ENCODE measurements at places on chromosomes 1 and 21.

DNA sequence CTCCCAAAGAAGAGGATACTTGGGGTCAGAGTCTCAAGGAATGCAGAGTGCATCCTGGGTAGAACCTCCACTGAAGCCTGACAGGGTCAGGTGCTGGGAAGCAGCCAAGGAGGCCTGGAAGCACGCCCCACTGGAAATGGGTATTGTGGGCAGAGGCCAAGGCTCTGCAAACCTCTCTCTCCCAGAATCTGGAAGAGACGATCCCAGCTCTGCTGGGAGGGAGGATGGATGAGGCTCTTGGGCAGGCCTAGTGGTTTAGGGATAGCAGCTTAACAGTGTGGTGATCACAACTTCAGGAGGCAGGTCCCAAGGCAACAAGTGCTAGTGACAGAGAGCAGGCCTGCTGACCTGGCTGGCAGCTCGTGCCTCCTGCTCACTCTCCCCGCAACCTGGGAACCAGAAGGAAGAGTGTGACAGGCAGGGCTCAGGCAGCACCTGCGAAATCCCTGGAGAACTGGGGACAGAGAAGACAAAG is 641.0 kb downstream of the PLPP3 start:
- no peak for DNase-seq

- DNase-seq: no peak
Observed at GRCh38 chr1:154219541-154219940, 1.2 kb upstream of the UBAP2L start.

DNA sequence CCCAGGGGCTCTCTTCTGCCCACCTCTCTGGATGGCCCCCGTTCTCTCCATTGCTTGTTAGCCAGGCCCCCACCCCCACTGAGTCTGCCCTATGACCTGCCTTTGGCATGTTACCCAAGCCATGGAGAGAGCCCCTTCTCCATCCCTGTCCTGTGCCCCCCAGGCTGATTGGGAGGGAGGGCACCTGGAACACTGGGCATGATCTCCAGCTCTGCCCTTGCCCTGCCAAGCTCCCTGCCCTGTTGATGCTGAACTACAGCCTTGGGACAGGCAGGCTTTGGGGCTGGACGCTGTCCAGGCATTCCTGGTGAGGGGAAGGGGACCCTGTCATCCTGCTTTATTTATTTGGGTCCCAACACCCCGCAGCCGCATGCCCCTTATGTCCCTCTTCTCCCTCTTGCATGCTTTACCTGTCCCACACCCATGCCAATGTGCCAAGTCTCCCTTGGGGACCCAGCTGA is 10.7 kb downstream of the TRIM46 start:
- no peak for DNase-seq

DNA sequence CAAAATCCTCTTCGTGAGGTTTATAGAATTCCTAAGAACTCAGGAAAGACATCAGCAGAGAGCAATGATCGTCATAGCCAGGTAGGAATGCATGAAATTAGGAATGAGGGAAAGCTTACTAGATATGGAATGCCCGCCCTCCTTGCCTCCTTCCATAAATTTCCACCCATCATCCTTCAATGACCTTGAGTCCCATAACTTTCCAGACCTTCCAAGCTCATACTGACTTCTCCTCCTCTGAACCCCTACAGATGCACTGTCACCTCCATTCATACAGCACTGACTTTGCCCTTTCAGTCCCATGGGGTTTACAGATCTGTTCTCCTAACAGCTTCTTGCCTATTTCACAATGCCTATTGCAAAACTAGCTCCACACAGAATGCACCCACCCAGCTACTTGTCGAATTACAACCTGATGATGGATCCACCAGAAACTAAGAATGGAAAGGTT is 23.8 kb upstream of the PPP1R15B start:
- DNase-seq: no peak

DNA sequence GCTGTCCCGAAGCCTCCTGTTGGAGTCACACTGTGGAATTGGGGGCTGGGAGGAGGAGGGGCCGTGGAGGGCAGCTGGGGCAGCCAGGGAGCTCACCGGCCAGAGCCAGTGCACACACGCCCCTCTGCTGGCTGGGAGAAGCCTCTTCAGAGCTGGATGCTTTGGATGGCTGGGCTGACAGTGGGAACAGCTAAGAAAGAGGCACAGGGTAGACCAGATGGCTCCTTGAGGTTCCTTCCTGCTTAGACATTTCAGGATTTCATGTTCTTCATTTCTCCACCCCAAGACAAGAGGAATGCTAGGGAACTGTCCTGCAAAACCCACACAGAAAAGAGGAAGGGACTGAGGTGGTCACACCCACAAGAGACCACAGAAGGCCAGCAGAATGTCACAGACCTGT is 254.8 kb upstream of the VAMP3 start:
- DNase-seq: no peak

DNA sequence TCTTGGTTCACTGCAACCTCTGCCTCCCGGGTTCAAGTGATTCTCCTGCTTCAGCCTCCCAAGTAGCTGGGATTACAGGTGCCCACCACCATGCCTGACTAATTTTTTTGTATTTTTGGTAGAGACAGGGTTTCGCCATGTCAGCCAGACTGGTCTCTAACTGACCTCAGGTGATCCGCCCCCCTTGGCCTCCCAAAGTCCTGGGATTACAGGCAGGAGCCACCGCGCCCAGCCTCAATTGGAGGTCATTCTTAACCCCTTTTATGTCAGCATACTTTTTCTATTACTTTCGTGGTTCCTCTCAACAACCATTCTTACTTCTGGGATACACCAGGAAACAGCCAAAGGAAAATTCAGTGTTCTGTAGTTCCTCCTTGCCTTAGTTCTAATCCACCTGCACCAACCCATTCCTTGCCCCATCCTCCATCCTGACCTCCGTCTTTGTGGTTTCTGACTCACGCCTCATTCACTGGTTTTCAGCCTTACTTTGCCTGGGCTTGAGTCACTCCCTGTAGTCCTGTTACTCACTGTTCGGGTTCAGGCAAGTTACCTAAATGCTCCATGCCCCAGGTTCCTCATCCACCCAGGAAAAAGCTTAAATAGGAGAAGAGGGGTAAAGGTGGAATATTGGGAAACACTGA is 12.9 kb upstream of the BCL10 start:
- DNase-seq: no peak

DNA sequence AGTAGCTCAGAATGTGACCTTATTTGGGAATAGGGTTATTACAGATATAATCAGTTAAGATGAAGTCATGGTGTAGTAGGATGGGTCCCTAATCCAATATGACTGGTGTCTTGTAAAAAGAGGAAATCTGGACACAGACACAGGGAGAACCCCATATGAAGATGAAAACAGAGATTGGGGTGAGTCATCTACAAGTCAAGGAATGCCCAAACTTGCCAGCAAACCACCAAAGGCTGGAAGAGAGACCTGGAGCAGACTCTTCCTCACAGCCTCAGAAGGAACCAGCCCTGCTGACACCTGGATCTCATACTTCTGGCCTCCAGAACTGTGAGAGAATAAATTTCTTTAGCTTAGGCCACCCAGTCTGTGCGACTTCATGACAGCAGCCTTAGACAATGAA is 29.9 kb downstream of the KRTAP19-8 start:
- DNase-seq: no peak

DNA sequence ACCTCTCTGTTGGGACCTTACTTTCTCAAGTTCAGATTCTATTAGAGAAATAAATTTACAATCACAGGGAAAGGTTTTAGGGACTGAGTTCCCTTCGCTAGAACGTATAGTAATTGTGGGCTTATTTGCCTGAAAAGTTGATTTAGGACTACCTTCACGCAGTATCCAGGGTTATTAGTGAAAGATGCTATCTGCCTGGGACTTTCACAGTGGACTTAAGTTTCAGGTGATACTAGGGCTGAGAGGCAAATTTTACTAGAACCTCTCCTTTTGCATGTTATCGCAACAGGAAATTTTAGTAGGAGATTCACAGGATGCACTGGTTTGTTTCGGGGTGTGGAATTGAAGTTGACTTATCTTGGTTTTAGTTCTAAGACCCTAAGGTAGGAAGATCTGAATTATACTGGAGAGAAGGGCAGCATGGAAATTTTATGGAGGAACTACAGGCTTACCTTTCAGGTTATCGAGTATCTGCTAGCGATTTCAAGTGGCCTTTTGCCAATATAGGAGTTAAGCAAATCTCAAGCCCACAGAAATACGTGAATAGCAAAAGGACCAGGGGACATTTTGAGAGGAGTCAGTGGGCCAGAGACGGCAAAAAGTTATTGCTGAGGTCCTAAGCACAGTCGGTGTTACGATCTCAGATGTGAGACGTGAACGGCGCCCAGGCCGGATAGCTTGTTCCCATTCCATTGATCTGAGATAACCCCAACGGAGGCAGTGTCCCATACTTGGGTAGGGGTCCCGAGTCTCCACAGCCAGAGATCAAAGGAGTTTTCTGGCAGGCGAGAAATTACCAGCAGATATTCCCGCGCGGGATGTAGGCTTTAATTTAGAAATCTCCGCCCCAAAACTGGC is 723 bp upstream of the GNAI3 start:
- DNase-seq: no peak

DNA sequence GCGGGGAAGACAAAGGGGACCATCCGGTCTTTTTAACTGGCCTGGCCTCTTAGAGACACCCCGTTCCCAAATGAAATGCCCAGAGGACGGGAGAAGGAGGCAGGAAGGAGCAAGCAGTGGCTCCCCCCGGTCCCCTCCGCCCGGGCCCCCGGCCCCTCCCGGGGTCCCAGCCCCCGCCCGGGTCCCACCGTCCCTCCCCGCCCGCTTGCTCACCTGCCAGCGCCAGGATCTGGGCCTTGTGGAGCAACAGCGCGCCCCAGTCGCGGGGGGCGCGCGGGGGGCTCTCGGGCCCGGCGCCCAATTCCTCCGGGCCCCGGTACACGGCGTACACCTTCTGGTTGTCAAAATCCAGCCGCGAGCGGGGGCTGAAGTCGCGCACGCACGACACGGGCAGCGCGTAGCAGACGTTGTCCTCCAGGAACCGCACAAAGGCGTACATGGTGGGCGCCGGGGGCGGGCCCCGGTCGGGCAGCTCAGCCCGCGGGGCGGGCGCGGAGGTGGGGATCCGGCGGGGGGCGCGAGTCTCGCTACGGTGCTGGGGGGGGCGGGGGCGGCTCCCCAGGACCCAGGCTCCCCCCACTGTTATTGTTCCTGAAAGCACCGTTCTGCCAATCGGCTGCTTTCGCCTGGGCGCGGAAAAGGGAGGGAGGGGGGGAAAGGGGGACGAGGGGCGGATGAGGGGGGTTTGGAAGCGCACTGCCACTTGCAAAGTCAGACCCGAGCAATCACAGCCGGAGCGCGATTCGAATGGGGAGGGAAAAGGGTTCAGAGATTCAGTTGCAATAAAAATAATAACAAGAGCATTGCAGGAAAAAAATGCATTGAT is at the start of gene BEND5:
TSS of gene BEND5 (minus strand) at position 499 of the 826 bp plus-strand sequence. CDS start at position 439, 60 bp downstream.
- no peak for DNase-seq

DNA sequence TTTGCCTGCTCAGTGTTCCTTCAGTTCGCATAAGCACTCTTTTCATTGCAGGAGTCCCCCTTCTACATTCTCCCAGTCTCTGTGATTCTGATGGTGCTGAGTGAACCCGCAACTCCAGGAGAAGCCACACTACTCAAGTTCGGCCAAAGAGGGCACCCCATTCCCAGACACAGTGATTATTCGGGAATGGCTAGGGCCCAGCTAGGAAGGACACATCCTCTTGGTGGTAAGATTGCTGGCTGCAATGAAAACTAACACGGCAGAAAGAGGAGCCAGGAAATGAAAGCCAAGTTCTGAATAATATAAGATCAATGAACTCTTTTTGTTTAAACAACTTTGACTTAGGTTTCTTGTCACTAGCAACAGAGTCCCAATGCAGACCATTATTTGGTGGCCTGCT is 14.9 kb downstream of the CREG1 start:
- no peak for DNase-seq

GRCh38 chr21:17402937-17403336 is 109.9 kb upstream of the CXADR start:
- no peak for DNase-seq

DNA sequence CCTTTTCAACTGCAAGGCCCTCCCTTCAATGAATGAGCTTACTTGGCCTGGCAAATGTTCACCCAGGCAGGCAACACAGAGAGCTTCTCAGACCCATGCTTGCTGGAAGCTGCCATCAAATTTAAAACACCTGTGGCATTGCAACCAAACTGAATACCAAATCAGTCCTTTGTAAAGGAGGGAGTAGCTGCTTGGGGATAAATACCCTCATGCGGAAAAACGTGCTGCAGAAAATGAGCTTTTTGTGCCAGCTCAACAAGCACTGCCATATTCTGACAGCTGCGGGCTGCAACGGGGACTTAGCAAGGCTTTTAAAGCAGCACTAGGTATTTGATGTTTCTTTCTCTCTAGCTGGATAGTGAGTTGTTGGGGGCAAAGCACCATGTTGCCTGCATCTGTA is 119.7 kb downstream of the PLPPR4 start:
- no peak for DNase-seq

DNA sequence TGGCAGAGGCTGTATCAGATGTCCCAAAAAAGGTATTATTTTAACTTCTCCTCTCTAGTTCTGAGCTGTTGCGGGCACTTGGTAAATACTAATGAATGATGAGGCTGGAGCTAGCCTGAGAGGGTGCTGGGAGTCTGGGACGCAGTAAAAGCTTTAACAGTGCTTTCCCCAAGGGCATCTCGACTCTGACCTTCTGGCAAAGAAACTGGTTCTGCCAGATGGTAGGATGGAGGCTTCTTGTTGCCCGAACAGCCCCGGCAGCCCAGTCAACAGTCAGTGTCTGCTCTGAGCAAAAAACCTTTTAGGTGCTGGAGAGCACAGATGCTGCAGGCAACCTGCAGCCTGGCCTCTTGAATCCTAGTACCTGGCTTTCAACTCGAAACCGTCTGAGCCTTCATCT is 2.5 kb upstream of the PNRC2 start:
- DNase-seq: no peak

DNA sequence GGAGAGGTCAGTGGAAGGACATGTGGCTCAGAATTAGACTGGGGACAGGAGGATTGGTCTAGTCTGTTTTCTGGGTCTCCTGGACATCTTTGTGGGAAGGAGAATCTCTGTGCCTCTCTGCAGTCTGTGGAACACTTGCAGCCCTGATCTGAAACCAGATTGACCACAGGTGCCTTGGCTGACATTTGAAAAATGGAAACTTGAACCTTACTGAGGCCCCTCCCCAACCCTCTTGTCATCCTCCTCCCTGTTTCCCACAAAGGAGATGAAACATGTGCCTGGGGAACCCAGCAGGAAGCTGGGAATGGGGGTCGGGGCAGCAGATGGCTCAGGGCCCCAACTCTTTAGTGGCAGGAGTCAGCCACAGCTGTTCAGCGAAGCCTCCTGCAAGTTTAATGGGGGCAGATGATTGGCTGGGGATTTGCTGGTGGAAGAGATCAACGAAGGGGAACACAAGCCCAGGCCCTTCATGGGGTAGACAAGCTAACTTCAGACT is 18.1 kb downstream of the VASH2 start:
- no peak for DNase-seq

- no peak for DNase-seq
Observed at GRCh38 chr1:8914466-8914865, 31.2 kb upstream of the CA6 start.

GRCh38 chr1:4106731-4107130 is 206.7 kb upstream of the C1orf174 start:
- no peak for DNase-seq

Data from GM12878 (cell line).